Esophagus squamous epithelium (tissue), 5 donors: ENCODE measurements at places on chromosomes 4 and X. TPM values are rescaled to one million over a fixed set of nuclear protein-coding genes. Genes with fewer than 3 reads are reported as not detected.

- peak; percentile 18 for DNase-seq
Observed at GRCh38 chr4:41934901-41935651, at the start of gene TMEM33. Gene TMEM33, plus strand, starts transcription at chr4:41935429. Its CDS starts 56 bp downstream, at chr4:41935485.

DNA sequence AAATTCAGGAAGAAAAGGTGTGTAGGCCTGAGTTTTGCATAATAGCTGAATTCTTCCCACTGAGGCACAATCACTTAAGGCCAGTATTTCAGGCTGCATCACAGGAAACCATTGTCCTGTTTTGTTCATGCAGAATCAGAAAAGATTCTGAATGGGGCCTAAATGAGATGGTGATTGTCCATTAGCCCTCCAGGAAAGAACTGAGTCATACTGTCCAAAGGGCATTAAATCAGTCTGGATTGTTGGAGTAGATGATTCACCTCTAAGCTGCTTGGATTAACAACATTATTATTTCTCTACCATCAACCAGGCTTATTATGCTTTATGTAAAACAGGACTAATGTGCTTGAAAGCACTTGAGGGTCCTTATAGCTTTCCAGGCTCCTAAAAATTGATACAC is 36.2 kb downstream of the CT47B1 start:
- no peak for DNase-seq

- DNase-seq: no peak
Observed at GRCh38 chr4:152633118-152633517, 46.7 kb downstream of the TMEM154 start.

- no peak for DNase-seq
Observed at GRCh38 chrX:120334151-120334550, 22.9 kb upstream of the TMEM255A start.

FMR1NB gene
- total RNA-seq: not detected

- no peak for DNase-seq
Observed at GRCh38 chr4:135838889-135839288, 1637.3 kb upstream of the PABPC4L start.

DNA sequence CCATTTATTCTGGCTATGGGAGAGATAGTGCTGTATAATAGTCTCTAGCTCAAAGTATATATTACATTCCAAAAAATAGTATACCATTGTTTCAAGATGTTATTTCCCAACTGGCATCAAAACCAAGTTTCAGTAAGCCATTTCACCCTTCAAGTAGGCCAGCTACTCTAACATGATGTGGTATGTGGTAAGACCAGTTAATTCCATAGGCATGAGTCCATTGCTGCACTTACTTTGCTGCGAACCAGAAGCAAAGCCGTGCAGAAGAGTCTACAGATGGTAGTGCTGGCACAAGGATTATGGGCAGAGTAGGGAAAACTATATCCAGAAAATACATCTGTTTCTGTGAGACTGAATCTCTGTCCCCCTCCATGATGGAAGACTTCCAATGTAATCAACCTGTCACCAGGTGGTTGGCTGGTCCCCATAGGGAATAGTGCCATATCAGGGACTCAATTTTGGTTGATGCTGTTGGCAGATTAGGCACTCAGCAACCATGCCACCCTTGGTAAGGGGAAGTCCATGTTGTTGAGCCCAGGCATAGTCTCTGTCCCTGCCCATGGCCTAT is 49.8 kb upstream of the HSD17B10 start:
- no peak for DNase-seq

- no peak for DNase-seq
Observed at GRCh38 chr4:100450449-100450848, 67.4 kb downstream of the EMCN start.

TREX2 gene
- total RNA-seq: 5.1 TPM

DNA sequence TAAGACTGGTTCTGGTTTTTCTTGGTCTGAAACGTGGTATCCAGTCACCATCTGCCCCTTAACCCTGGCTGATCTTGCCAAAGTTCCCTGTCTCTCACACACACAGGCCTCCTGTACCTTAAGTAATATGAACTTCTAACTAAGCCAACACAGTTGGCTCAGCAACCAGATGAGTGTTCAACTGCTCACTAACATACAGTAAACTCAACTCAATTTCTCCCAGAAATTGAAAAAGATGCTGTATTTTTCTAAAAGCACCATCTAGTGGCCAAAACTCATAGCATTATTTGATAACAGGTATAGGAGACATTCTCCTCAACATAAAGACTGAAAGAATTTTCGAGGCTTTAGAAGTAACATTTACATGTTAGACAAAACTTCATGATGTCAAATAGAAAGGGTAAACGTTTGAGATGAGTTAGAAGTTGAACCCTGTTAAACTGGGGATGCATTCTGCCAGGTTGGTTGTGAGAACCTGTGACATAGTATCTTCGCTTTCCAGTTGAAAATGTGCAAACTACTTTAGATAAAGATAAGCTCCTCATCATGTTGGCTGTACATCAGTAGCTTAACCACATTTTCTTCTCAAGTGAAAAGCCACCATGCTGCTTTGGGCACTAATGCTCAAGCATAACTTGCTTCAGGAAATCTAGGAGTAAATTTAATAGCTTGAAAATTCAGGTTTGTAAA is 31.2 kb downstream of the CCNI start:
- no peak for DNase-seq

GRCh38 chr4:74790652-74791051 is 3.7 kb downstream of the BTC start:
- DNase-seq: no peak

GRCh38 chr4:6320663-6321062 is 51.0 kb downstream of the WFS1 start:
- DNase-seq: no peak
